ENCODE measurements at places on chromosomes 2 and 18.

DNA sequence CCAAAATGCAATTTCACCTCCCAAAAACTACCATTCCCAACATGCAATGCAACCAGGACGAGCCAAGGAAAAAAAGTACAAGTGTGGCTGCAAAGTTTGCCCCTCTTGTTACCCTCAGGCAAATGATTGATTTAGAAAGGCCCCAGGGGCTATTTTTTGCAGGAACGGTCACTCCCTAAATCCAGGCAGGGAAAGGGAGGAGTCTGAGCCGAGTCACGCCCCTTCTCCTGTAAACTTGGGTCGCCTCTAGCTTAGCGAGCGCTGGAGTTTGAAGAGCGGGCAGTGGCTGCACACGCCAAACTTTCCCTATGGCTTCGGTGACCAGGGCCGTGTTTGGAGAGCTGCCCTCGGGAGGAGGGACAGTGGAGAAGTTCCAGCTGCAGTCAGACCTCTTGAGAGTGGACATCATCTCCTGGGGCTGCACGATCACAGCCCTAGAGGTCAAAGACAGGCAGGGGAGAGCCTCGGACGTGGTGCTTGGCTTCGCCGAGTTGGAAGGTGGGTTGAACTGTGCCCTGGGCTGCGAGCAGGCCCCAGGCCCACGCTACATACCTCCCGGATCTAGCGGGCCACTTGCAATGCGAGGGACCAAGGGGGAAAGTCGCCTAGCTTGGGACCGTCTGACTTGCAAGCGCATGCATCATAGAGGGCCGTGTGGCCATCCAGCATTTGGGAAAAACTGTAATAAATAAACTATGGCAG, at the start of gene GALM:
GALM (plus strand) TSS at position 261 of the 702 bp plus-strand sequence; CDS start at position 309, 48 bp downstream.
- no peak for DNase-seq

GRCh38 chr2:27886322-27886721, 3.9 kb downstream of the RBKS start:
- DNase-seq: no peak

DNA sequence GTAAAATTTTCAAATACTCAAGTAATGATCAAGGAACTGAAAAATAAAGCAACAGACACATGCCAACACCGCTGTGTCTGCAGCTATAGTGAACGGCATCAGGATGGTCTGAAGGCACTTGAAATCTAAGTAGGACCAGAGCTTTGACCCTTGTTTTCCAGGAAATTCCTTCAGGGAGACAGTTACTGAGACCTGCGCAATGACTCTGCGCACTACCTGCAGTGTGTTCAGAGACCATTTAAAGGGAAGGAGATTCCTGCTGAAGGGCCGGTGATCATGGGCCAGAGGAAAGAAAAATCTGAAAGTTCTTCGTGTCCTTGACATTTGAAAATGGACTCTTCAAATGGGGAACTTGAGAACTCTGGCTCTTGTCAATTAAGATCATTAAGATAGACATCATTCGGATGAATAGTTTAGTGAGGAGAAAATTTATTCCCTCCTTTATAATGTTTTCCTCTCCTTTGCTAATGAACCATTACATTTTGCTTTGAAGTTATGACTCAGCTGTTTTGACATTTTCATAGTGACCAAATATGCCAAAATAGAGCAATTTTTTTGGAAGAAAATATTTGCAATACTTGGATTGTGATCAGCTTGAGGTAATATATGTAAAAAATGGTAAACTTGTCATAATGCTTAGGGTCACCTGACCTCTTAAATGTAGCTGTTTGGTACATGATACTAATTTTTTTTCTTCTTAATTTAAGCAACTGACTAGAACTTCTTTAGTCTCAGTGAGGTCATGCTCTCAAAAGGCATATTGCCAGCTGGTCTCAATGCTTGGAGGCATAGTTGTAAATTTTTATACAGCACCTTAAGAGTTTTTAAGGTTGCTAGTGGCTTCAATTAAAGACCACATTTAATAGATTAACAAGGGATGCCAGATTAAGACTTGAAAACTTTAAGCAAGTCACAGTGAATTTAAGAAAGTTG, 329.3 kb downstream of the ARHGAP15 start:
- DNase-seq: no peak

- DNase-seq: no peak
Observed at GRCh38 chr2:55120634-55121359, 70.5 kb upstream of the RTN4 start.

- no peak for DNase-seq
Observed at GRCh38 chr2:42314892-42315468, 46.0 kb downstream of the COX7A2L start.

GRCh38 chr18:78525366-78526111, 454.1 kb upstream of the SALL3 start:
- DNase-seq: no peak

DNA sequence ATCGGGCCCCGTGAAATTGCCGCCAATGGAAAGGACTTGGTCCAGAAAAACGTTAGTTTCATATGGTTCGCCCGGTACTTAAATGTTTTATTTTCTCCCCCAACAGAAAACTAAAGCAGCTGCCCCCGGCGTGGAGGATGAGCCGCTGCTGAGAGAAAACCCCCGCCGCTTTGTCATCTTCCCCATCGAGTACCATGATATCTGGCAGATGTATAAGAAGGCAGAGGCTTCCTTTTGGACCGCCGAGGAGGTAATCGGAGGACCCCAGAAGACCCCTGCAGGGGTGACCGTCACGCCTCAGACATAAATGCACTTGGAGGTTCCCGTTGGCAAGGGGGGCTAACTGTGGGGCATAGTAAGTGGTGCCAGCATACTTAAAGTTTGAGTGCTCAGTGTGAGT, 742 bp downstream of the RRM2 start:
- DNase-seq: no peak
